ENCODE measurements at places on chromosomes 6 and 20.

DNA sequence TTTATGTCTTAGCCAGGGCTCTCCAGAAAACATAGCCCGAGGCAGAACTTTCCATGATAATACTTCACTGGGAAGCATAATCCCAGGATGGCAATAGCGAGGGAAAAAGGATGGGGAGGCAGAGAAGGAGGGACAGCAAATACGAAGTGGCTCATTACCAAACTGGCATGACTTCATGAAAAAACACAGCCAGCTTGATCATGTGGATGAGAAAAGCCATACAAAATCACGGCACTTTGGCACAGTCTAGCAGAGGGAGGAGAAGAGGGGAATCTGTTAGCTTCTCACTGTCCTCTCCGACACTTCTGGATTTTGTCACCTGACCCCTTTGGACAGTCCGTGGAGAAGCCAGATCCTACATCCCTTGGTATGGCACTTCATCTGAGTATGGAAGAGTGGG, 212.5 kb upstream of the GRIK2 start:
- DNase-seq, result no peak

GRCh38 chr20:17545127-17545526, 13.9 kb upstream of the BFSP1 start:
- no peak for DNase-seq

GRCh38 chr6:40393641-40394040, 193.5 kb downstream of the LRFN2 start:
- no peak for DNase-seq

DNA sequence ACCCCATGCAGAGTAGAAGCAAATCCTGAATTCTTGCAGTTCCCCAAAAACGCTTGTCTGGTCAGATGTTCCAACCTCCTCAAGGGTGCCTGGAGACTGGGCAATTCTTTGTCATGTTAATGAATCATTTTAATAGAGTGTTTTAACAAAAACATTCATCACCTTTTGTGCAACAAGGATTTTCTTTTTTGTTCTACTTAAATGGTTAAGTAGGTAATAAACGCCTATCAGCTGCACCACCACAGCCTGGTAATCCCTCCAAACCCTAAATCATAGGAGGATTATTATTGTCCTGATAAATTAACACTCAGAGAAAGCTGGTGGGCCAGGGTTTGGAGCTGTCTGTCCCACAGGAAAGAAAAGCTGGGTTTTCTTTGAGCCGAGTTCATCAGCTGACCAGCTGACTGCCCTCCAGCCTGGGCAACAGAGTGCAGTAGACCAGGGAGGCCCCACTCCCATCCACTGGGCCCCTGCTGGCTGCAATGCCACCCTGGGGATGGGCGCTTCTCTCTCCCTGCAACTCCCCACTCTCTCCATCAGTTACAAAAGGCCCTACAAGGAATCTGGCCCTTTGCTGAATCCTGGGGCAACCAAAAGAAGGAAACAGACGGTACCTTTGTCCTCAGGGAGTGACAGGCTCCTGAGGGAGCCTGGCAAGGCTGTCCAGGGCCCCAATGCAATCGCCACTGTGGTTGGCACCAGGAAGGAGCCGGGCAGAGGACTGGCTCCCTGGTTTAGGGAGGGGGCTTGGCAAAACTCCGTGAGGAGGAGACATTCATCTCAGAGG, 23.1 kb upstream of the BMP7 start:
- no peak for DNase-seq

DNA sequence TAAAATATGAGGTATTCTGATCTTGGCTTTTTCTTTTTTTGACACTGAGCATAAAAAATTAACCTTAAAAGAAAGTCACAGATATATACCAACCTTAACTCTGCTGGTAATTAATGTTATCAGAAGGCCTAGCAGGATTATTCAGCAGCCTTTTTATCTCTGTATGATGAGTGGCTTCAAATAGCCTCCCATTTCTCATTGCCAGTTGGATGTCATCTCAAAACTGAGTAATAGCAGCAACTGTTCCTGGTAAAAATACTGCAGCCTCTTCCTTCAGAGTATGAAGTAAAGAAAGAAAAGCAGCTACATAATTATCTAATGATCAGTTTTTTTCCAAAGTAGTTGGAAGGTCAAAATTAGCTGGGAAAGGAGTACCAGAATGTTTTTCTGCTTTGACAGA, 24.9 kb upstream of the HDGFL1 start:
- no peak for DNase-seq

- no peak for DNase-seq
Measured at GRCh38 chr20:32667027-32667426, 6.7 kb downstream of the C20orf203 start.
